Activated CD4-positive, alpha-beta T cell treated with anti-CD3 and anti-CD28 coated beads for 36 hours (primary cell): ENCODE measurements at places on chromosomes 4 and X. TPM values are rescaled to one million over a fixed set of nuclear protein-coding genes. Genes with fewer than 3 reads are reported as not detected.
A peak's percentile ranks its signal among the peaks of the same experiment; 100 is the strongest.

DNA sequence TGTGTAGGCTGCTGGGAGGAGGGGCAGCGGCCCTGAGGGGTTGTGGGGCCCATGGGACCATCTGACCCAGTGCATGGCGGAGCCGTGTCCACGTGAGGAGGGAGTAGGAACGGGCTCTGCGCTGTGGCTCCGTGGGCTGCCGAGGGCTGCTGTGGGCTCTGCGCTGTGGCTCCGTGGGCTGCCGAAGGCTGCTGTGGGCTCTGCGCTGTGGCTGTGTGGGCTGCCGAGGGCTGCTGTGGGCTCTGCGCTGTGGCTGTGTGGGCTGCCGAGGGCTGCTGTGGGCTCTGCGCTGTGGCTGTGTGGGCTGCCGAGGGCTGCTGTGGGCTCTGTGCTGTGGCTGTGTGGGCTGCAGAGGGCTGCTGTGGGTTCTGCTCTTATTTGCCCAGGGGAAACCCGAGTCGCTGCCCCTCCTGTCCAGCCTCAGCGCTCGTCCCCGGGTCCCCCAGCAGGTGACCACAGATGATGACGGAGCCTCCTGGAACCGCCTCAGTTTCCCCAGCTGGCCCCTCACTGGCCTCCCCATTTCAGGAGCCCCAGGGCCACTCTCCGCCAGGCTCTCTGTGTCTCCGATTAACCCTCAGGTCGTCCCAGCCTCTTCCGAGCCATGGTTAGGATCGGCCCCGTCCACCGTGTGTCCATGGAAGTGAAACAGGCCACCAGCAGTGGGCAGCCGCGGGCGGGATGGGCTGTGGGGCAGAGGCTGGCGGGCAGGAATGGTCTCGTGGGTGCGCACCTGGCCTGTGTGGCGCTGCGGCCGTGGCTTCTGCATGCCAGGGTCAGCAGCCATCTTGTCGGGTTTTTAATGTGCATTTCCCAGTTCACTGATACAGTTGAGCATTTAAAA is 20.0 kb downstream of the PCGF3 start:
- H3K4me1 ChIP-seq = peaks cover 16% of the 10 kb centered on the region
- peaks cover 28% of the 10 kb centered on the region for H3K36me3 ChIP-seq
- no peak overlapping the region for H3K4me3 ChIP-seq
- no peak for DNase-seq
- H3K27me3 ChIP-seq = no peaks in the 10 kb centered on the region

GRCh38 chr4:54588404-54588803 is 69.4 kb upstream of the KIT start:
- no peaks in the 10 kb centered on the region for H3K36me3 ChIP-seq
- peaks cover 4% of the 10 kb centered on the region for H3K27me3 ChIP-seq
- H3K4me3 ChIP-seq = no peak overlapping the region
- H3K4me1 ChIP-seq = no peaks in the 10 kb centered on the region

Gene AREG
- total RNA-seq = 0.91 TPM

- H3K36me3 ChIP-seq = no peaks in the 10 kb centered on the region
- H3K27ac ChIP-seq = no peak overlapping the region
- DNase-seq = peak; percentile 5
Observed at GRCh38 chrX:111041018-111041462, 55.0 kb upstream of the PAK3 start.

DNA sequence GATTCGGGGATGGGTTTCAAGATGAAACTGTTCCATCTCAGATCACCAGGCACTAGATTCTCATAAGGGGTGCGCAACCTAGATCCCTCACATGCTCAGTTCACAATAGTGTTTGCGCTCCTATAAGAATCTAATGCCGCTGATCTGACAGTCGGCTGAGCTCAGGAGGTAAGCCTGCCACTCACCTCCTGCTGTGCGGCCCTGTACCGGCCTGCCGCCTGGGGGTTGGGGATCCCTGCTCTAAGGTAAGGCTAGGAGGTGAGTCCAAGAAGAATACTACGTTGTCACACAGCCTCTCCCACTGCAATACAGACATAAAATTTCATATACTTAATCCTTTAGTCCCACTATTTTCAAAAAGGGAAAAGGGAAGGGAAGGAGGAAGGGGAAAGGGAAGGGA is 213.4 kb upstream of the HCCS start:
- H3K4me1 ChIP-seq = no peaks in the 10 kb centered on the region
- H3K36me3 ChIP-seq = no peaks in the 10 kb centered on the region
- no peak overlapping the region for H3K4me3 ChIP-seq
- no peaks in the 10 kb centered on the region for H3K27me3 ChIP-seq
- DNase-seq = no peak
